ENCODE measurements at places on chromosomes 6 and 20.

GRCh38 chr6:336159-337114 lies 44.1 kb downstream of the DUSP22 start:
- DNase-seq: no peak

- DNase-seq: no peak
Observed at GRCh38 chr6:94955156-94955555, 622.2 kb upstream of the MANEA start.

DNA sequence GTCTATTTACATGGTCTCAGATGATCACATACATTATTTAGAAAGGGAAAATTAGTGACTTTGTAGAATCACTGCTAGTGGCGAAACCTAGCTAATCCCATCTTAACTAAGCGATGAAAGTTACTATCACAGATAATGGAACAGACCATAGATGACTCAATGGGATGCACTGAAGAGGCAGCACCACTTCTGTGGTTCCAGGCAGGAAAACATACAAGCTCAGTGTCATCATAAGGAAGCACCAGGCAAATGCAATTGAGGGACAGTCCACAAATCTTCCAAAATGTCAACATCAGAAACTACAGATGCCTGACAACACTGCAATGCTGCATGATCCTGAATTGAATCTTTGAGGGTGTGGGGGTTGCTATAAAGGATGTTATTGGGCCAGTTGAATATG lies 15.9 kb upstream of the SNAI1 start:
- no peak for DNase-seq

GRCh38 chr6:41878961-41879405 lies 16.2 kb downstream of the USP49 start:
- no peak for DNase-seq

GRCh38 chr6:119182875-119183274 lies 104.4 kb upstream of the FAM184A start:
- DNase-seq: no peak

GRCh38 chr20:59598625-59599310 lies 5.6 kb upstream of the PHACTR3 start:
- no peak for DNase-seq

GRCh38 chr6:98532004-98532403 lies 302.4 kb upstream of the POU3F2 start:
- DNase-seq: no peak

- DNase-seq: no peak
Observed at GRCh38 chr20:64146301-64146935, 17.8 kb upstream of the MYT1 start.

DNA sequence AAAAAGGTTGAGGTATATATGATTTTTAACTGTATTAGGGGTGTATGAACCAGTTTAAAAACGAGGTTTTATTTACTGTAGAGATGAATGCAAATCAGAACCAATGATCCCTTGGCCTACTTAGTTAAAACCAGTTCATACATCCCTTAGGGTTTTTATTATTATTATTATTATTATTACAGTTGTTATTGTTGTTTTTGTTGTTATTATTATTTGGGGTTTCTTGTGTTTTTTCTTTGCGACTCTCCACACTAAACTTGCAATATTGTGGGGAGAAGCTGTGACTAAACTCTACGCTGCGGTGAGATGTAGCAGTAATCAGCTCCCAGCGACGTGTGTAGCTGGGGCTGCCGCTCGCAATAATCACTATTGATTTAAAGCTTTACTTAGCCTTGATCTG lies 62.2 kb downstream of the SSR1 start:
- no peak for DNase-seq

DNA sequence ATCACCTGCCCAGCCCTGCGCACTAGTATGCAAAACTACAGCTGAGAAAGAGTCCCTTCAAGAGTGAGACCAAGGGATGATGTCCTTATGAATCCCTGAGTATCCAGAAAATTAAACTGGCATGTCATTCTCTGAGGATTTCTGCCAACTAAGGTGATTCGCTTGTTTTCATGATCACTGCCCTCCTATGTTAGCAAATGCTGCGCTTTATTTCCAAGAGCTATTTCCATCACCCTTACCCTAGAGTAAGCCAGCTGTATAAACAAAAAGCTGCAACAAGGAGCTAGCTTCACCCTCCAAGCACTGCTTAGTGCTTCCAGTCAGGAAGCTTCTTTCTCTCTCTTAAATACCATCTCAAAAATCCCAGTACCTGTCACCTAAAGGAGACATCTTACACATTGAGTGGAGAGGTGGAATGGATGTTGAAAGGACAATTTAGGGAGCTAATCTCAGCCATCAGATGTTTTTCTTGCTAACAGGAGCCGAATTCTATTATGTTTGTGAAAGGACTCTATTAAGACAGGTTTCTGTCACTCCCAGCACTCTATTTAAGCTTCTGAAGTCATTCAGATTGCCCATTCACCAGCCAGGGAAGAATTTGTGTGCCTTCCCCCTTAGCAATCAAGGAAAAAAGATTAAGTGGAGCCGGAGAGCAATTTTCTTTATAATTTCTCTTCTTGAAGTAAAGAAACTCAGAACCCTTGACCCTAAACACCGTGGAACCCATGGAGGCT lies 322.2 kb downstream of the NRN1 start:
- no peak for DNase-seq

- no peak for DNase-seq
Observed at GRCh38 chr20:62448788-62449187, 21.4 kb upstream of the RBBP8NL start.

- no peak for DNase-seq
Observed at GRCh38 chr6:30725713-30726505, 5.8 kb downstream of the TUBB start.

All from large intestine (tissue), 12 donors.